ENCODE measurements at places on chromosomes 4 and X. TPM values are rescaled to one million over a fixed set of nuclear protein-coding genes. Genes with fewer than 3 reads are reported as not detected.
A peak's percentile ranks its signal among the peaks of the same experiment; 100 is the strongest.

DNA sequence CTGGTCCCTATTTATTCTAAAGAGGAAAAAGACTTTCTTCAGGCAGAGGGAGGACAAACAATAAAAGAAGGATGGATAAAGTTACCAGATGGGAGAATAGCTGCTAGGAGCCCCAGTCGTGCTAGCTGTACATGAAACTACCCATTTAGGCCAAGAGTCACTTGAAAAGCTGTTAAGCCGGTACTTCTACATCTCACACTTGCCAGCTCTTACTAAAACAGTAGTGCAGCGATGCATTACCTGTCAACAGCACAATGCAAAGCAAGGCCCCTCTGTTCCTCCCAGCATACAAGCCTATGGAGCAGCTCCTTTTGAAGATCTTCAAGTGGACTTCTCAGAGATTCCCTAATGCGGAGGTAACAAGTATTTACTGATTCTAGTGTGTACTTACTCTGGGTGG, 1138.8 kb downstream of the ARAP2 start:
- no peak for DNase-seq
- no peak overlapping the region for H3K27ac ChIP-seq
- H3K4me1 ChIP-seq: no peaks in the 10 kb centered on the region
- H3K27me3 ChIP-seq: no peaks in the 10 kb centered on the region

GRCh38 chrX:153763989-153764755, at the start of gene PLXNB3:
TSS of gene PLXNB3 (plus strand) at chrX:153764249. CDS start at chrX:153765536, 1,287 bp downstream.
- no peaks in the 10 kb centered on the region for H3K27me3 ChIP-seq
- H3K27ac ChIP-seq: peak within 1 kb of the TSS; percentile 48
- DNase-seq: peak; percentile 72
- no peaks in the 10 kb centered on the region for H3K36me3 ChIP-seq
- H3K4me1 ChIP-seq: peaks cover 7% of the 10 kb centered on the region

- DNase-seq: no peak
- no peaks in the 10 kb centered on the region for H3K4me1 ChIP-seq
- peaks cover 5% of the 10 kb centered on the region for H3K36me3 ChIP-seq
- no peak overlapping the region for H3K4me3 ChIP-seq
- H3K27ac ChIP-seq: no peak overlapping the region
Observed at GRCh38 chrX:122464341-122464740, 719.7 kb upstream of the GRIA3 start.

DNA sequence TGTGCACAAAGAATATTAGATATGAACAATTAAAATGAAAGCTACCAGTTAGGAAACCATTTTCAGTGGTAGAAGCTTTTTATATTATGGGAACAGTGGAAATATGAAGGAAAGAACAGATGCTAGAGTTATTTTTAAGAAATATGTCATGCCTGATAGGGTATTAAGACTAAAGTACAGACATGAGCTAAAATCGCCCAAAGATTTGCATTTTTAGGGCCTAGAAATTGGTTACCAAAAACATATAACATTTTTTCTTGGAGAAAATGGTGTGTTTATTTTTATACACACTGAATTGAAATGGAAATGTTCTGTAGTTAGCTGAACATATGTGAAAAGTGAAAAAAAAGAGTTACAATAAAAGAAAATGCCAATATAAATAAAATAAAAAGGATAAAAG, 441.9 kb downstream of the TLL1 start:
- no peak for DNase-seq
- H3K27me3 ChIP-seq: no peaks in the 10 kb centered on the region
- H3K4me1 ChIP-seq: peaks cover 56% of the 10 kb centered on the region

DNA sequence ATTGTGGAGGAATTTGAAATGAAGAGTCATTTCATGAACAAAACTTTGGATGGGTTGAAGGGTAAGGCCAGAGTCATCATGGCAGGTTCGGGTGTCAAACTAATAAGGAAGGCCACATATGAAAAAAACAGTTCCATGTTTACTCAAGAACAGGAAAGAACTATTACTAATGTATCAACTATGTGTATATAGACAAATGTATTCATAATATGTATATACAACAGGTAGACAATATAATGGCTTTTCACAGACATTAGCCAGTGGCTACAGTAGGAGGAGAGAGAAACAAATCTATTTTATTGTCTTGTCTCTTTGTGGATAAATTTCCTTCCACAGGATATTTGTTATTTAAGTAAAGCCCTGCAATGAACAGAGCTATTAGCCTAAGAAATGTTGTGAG, 101.1 kb downstream of the CBLL2 start:
- H3K27me3 ChIP-seq: no peaks in the 10 kb centered on the region
- peaks cover 19% of the 10 kb centered on the region for H3K4me1 ChIP-seq
- no peaks in the 10 kb centered on the region for H3K36me3 ChIP-seq
- H3K27ac ChIP-seq: no peak overlapping the region

DNA sequence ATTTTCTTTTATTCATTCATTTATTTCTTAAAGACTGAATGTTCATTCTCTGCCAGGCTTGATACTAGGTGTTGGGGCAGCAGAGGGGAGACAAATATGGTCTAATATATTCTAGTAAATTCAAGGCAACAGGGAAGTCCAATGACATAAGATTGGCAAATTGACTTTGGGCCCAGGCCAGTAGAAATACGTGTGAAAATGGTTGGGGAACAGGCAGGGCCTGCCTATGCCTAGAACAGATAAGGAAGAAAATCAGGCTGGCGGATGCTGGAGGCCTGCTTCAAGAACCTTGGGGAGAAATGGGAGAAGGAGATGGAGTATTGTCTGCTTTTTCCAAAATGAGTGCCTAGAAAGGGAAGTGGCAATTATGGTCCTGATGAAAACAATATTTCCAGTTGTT, 108.6 kb downstream of the RTL5 start:
- H3K27me3 ChIP-seq: peaks cover 2% of the 10 kb centered on the region
- no peaks in the 10 kb centered on the region for H3K36me3 ChIP-seq
- peaks cover 23% of the 10 kb centered on the region for H3K4me1 ChIP-seq
- no peak for DNase-seq
- no peak overlapping the region for H3K4me3 ChIP-seq

DNA sequence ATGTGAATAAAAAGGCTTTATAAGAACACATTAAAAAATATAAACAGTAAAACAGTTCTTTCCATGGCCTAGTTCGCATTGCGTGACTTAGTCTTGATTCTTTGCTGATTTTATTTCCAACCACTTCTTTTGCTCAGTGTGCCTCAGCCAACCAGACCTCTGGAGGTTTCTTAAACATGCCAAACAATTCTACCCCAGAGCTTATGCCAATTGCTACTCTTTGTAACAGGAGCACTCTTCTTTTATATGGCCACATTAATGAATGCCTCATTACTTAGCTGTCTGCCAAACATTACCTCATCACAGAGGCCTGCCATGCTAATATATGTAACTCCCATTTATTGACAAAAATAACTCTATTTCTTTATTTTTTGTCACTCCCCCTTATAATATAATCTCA, 202.3 kb downstream of the NDST4 start:
- H3K27ac ChIP-seq: no peak overlapping the region
- no peak overlapping the region for H3K4me3 ChIP-seq
- no peaks in the 10 kb centered on the region for H3K36me3 ChIP-seq
- no peaks in the 10 kb centered on the region for H3K4me1 ChIP-seq

- H3K4me1 ChIP-seq: no peaks in the 10 kb centered on the region
- H3K4me3 ChIP-seq: no peak overlapping the region
- H3K27me3 ChIP-seq: peaks cover 4% of the 10 kb centered on the region
- no peak overlapping the region for H3K27ac ChIP-seq
- H3K36me3 ChIP-seq: peaks cover 8% of the 10 kb centered on the region
Observed at GRCh38 chr4:142901166-142901662, 55.1 kb upstream of the INPP4B start.

DNA sequence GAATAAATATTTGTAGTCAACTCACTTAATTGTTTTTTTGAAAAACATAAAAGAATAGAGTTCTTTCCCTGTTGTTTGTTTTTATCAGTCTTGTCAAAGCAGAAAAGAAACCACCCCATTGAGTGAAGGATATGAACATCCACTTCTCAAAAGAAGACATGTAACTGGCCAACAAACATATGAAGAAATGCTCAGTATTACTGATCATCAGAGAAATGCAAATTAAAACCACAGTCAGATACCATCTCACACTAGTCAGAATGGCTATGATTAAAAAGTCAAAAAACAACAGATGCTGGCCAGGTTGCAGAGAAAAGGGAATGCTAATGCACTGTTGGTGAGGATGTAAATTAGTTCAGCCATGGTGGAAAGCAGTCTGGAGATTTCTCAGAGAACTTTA, 326.1 kb upstream of the EMCN start:
- no peak for DNase-seq
- no peaks in the 10 kb centered on the region for H3K36me3 ChIP-seq
- peaks cover 4% of the 10 kb centered on the region for H3K27me3 ChIP-seq
- no peak overlapping the region for H3K4me3 ChIP-seq
- H3K27ac ChIP-seq: no peak overlapping the region

- H3K27ac ChIP-seq: no peak overlapping the region
- no peak overlapping the region for H3K4me3 ChIP-seq
- no peaks in the 10 kb centered on the region for H3K36me3 ChIP-seq
Observed at GRCh38 chrX:9434051-9434550, 30.8 kb upstream of the TBL1X start.

- no peak overlapping the region for H3K4me3 ChIP-seq
- DNase-seq: no peak
- H3K36me3 ChIP-seq: no peaks in the 10 kb centered on the region
- H3K4me1 ChIP-seq: no peaks in the 10 kb centered on the region
- peaks cover 1% of the 10 kb centered on the region for H3K27me3 ChIP-seq
- H3K27ac ChIP-seq: no peak overlapping the region
Observed at GRCh38 chr4:18039113-18039512, 17.6 kb upstream of the LCORL start.

DNA sequence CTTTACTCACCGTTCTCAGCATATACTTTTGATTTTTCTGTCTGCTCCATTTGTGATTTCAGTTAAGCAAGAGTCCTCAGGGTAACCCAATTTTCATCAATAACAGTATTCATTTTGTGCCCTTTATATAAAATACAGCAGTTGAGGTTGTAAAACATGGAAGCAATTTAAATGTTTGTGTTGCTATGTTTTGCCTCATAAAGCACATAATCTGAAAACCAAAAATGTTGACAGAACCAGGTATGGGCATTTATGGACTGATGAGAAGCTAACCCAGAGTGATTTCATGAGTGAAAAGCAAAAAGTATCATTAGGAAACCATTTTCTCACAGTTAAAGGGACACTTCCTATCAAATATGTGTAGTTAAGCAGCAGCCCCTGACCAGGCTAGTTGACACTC, at the start of gene ASIC5:
Gene ASIC5, minus strand, starts transcription at position 101 of the 400 bp plus-strand sequence. Its CDS starts 51 bp downstream, at position 50.
- H3K36me3 ChIP-seq: no peaks in the 10 kb centered on the region
- no peaks in the 10 kb centered on the region for H3K4me1 ChIP-seq
- H3K27ac ChIP-seq: no peak within 1 kb of the TSS
- H3K4me3 ChIP-seq: no peak within 1 kb of the TSS
- no peaks in the 10 kb centered on the region for H3K27me3 ChIP-seq

- no peak overlapping the region for H3K4me3 ChIP-seq
- H3K36me3 ChIP-seq: peaks cover 33% of the 10 kb centered on the region
- peaks cover 67% of the 10 kb centered on the region for H3K4me1 ChIP-seq
- DNase-seq: peak; percentile 47
Observed at GRCh38 chr4:94577136-94577535, 125.4 kb downstream of the PDLIM5 start.

DNA sequence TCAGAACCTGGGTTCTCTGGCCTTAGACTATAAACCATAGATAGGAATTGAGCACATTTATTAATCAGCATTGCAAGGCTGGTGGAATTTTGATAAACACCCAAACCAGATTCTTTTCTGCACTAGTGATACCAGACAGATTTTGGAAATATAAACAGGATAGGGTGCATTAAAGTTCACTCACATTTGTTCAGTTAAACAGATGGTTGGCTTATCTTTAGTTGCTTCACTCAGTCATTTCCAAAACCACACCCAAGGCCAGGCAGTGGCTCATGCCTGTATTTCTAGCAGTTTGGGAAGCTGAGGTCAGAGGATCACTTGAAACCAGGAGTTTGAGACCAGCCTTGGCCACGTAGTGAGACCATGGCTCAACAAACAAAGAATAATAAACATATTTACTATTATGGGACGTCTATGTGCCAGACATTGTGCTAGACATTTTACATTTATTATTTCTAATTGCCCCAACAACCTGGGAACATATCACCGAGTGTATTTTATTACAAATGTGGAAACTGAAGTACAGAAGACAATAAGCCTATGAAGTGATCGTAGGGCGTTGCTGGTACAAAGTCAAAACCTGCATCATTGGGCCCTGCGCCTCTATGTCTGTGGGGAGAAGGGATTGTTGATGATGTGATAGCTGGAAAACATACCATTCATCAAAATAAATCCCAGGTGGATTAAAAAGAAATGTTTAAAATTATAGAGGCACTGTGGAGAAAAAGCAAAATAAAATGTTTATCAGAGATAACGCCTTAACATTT, 15.0 kb downstream of the ADD1 start:
- H3K4me3 ChIP-seq: no peak overlapping the region
- H3K4me1 ChIP-seq: peaks cover 65% of the 10 kb centered on the region
- DNase-seq: no peak
- H3K27ac ChIP-seq: peak overlapping the region; percentile 61

- no peaks in the 10 kb centered on the region for H3K27me3 ChIP-seq
- H3K36me3 ChIP-seq: no peaks in the 10 kb centered on the region
- H3K4me1 ChIP-seq: peaks cover 33% of the 10 kb centered on the region
- no peak overlapping the region for H3K4me3 ChIP-seq
Observed at GRCh38 chr4:52638717-52639116, 20.4 kb downstream of the USP46 start.

DNA sequence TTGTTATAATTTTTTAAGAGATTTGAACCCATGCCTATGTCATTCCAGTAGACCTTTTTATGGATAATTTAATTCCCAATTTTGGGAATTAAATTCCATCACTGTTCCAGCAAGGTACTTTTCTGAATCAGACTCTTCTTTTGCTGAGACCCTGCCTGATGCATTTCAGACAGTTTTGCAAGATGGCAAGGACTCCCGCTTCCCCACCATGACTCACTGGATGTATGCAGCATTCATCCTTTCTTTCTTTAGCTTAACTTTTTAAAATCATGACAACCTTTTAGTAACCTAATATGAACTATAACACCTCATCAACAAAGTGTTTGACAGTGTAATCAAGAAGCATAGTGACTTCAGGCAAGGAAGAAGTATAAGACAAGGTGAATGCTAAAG, 178.1 kb upstream of the LEF1 start:
- H3K4me1 ChIP-seq: peaks cover 16% of the 10 kb centered on the region
- no peaks in the 10 kb centered on the region for H3K27me3 ChIP-seq
- H3K27ac ChIP-seq: no peak overlapping the region
- no peak overlapping the region for H3K4me3 ChIP-seq

- no peaks in the 10 kb centered on the region for H3K36me3 ChIP-seq
- no peak for DNase-seq
- H3K27ac ChIP-seq: no peak overlapping the region
- H3K4me3 ChIP-seq: no peak overlapping the region
Observed at GRCh38 chrX:130497531-130497930, 95.7 kb downstream of the RBMX2 start.

GRCh38 chrX:13319953-13320352, at the start of gene ATXN3L:
TSS of gene ATXN3L (minus strand) at chrX:13320053. CDS start at chrX:13319934, 119 bp downstream.
- no peaks in the 10 kb centered on the region for H3K36me3 ChIP-seq
- H3K27me3 ChIP-seq: no peaks in the 10 kb centered on the region
- no peak for DNase-seq
- no peak within 1 kb of the TSS for H3K27ac ChIP-seq

Gene GYPA
- not detected for total RNA-seq

Gene S100P
- not detected for total RNA-seq

Gene POLN
- 2.2 TPM for total RNA-seq

Gene G3BP2
- 163 TPM for total RNA-seq

Gene FGG
- not detected for total RNA-seq

Gene LANCL3
- total RNA-seq: not detected

Gene ATP8A1
- total RNA-seq: 0.06 TPM

Gene FAM236A
- not detected for total RNA-seq

Gene MAML3
- total RNA-seq: 1.2 TPM

Gene OCIAD1
- 151 TPM for total RNA-seq

Gene EFNB1
- 4.8 TPM for total RNA-seq

Gene RNF128
- 0.17 TPM for total RNA-seq

Gene RAB41
- total RNA-seq: not detected

Gene ABCG2
- total RNA-seq: 0.42 TPM

Gene ATP2B3
- not detected for total RNA-seq
